ENCODE measurements at places on chromosomes 2 and 18. TPM values are rescaled to one million over a fixed set of nuclear protein-coding genes. Genes with fewer than 3 reads are reported as not detected.

Gene PARD3B
- polyA plus RNA-seq: not detected

DNA sequence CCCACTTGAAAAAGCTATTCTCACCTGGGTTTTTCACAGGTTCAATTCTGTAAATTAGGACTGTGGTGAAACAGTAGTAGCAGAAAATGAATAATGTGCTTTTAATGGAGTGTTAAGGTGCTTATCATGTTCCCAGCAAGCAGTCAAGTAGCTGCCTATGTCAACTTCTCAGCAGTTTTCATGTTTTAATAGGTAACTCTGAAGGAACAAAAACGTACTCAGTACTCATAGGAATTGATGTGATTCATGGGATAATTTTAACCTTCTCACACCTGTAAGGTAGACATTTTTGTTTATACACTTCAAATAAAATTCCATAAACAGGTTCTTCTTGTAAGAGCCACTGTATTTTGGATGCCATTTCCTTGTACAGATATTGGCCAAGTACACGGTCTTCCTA lies 801.6 kb downstream of the MBD2 start:
- no peak for DNase-seq

Gene SCN3A
- not detected for polyA plus RNA-seq

Gene PCARE
- not detected for polyA plus RNA-seq

Gene MYL12B
- 814 TPM for polyA plus RNA-seq

GRCh38 chr2:231425291-231425810 lies 29.8 kb downstream of the B3GNT7 start:
- no peak for DNase-seq

Gene KLHL30
- polyA plus RNA-seq: 0.01 TPM

Gene REG3G
- not detected for polyA plus RNA-seq

GRCh38 chr2:155377931-155378444 lies 679.5 kb downstream of the KCNJ3 start:
- no peak for DNase-seq

DNA sequence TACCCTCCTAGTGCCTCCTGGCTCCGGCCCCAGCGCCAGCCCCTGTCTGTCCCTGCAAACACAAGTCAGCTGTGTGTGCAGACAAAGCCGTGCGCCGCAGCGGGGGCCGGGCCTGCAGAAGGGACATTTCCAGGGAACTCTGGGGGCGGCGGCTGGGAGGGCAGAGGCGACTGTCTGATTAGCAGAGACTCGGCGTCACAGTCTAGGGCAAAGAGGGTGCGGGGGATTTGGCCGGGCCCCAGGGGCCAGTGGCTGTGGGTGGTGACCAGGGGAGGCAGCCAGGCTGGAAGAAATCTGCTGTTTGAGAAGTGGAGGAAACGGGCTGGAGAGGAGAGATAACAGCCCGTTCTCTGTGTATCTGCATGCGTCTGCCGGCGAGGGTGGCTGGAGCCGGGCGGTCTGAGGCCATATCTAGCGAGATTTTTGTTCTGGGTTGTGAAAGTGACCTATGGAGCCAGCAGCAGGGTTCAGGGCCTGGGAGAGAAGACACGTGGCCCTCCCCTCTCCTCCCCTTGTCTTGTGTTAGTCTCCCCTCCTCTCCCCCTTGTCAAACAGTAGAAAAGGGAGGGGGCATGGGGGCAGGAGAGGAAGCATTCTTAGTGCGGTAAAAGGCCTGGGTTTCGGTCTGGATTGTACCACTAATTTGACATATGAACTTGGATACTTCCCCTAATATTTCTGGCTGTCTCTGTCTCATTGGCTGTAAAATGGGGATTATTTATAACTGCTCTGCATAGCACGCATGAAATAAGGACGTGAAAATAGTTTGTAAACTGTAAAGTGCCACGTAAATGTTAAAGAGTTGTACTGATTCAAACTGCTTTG lies 169.4 kb downstream of the SMAD7 start:
- peak; percentile 82 for DNase-seq

Data from CD14-positive monocyte (primary cell).